Kidney glomerular epithelial cell (primary cell): ENCODE measurements at places on chromosomes 16 and 17.

GRCh38 chr16:11692651-11693050, 24.4 kb downstream of the SNN start:
- no peak for DNase-seq

GRCh38 chr17:75910699-75911098, 6.0 kb upstream of the MRPL38 start:
- no peak for DNase-seq

- DNase-seq: no peak
Observed at GRCh38 chr17:52170963-52171572, 12.6 kb upstream of the CA10 start.

DNA sequence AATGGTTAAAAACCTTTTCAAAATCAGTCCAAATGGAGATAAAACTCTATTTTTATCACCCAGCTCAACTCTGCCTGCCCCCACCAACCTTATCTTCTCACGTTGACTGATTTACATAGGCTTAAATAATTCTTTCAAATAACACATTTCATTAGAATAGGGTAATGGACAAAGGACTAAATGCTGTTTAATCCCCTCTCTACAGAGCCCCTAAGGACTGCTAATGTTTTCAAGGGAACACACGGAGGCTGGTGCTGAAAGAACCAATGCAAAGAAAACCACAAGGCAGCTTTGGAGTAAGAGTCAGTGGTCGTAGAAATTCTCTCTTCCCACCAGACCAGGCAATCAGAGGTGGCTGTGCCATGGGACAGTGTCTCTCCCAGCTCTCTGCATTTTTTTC, 445.7 kb upstream of the MAF start:
- no peak for DNase-seq

DNA sequence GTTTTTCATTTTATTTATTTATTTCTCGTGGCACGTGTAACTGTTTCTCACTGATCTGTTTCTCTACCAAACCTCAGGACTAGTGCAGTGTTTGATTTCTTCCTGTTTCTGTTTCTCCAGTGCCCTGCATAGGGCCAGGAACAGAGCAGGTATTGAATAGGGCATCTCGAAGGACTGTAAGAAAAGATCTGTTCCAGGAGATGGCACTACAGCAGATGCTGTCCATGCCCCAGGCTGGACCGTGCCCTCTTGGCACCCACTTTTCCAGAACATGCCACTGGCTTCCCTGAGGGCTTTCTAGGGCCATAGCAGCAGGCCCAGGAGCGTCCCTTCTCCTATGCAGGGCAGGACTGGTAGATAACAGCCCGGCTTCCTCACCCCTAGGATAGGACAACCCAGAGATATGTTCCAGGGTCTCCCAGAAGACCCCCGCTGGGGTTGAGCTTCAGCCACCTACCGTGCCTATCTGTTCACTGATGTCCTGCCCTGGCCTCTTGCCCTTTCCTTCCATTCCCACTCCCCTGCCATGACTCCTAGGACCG, 4.4 kb downstream of the SNX20 start:
- no peak for DNase-seq

DNA sequence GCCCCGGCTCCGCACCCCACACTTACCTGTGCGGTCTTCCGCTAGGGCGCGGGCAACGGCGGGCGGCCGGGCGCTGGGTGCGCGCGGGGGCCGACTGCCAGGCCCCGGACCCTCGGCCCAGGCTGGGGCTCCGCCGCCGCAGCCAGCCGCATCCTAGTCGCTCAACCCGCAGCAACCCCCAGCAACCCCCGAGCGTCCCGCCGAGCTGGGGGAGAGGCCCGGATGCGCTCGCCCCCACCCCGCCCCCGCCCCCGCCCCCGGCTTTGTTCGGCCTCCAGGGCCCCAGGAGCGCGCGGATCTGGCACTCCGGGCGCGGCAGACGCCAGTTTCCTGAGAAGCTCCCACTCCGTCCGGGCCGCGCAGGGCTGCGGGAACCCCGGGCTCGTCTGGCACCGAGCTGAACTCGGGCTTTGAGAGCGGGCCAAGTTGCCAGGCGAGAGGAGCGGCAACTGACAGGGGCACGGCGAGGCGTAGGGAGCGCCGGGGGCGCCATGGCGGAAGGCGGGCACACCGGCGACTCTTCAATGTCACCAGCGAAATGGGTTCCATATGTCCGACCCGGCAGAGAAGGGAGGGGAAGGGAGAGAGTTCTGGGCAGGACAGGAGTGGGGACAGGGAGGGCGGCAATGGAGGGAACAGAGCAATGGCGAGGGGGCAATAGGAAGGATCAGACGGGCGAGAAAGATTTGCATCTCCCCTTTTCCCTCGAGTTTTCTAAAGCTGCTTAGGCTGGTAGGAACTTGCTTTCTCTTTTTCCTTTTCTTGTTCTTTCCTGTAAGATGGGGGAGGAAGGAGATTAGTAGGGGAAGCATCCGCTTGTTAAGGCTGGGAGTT, 13.7 kb downstream of the HOXB4 start:
- no peak for DNase-seq

- no peak for DNase-seq
Observed at GRCh38 chr17:67055041-67055443, 10.7 kb downstream of the CACNG1 start.

GRCh38 chr17:60163108-60163784, 13.5 kb downstream of the CA4 start:
- DNase-seq: no peak

GRCh38 chr16:14672403-14672971, 21.6 kb downstream of the PLA2G10 start:
- peak; percentile 7 for DNase-seq

- DNase-seq: no peak
Observed at GRCh38 chr17:82491196-82491530, 28.4 kb upstream of the FOXK2 start.

- DNase-seq: peak; percentile 5
Observed at GRCh38 chr16:19517424-19518089, 4.3 kb downstream of the GDE1 start.

DNA sequence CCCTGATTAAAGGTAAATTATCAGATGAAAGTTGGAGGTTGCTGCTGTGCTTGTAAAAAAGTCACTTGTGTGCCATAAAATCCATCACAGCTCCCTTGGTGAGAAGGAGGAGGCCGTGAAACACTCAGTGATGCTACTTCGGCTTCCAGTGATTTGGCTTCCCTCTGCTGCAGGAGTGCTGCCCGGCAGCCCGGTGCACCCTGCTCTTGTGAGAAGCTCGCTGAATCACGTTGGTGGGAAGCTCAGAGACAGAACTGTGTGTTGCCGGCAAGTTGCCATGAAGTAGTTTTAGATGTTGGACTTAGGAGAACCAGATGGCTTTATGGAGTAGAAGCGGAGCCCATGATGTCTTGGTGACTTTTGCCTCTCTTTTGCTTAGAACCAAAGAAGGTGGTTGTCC, 33.3 kb downstream of the MSI2 start:
- DNase-seq: no peak

- DNase-seq: no peak
Observed at GRCh38 chr17:80319999-80320344, 59.3 kb downstream of the RNF213 start.

DNA sequence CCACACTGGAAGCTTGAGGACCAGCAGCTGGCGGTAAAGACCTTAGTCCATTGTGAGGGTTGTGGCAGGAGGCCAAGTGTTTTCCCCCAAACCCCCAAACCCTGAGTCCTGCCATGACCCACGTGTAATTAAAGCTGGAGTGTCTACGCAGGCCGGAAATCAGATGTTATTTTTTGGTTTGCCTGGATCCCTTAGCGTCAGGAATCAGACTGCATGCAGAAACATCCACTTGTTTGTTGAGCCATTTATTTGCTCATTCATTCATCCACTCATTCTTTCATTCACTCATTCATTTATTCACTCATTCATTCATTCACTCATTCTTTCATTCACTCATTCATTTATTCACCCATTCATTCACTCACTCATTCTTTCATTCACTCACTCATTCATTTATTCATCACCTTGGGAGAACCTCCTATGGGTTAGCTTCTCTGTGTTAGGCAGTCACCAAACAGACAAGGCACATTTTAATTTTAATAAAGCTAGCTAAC, 313.1 kb downstream of the MAF start:
- DNase-seq: no peak

DNA sequence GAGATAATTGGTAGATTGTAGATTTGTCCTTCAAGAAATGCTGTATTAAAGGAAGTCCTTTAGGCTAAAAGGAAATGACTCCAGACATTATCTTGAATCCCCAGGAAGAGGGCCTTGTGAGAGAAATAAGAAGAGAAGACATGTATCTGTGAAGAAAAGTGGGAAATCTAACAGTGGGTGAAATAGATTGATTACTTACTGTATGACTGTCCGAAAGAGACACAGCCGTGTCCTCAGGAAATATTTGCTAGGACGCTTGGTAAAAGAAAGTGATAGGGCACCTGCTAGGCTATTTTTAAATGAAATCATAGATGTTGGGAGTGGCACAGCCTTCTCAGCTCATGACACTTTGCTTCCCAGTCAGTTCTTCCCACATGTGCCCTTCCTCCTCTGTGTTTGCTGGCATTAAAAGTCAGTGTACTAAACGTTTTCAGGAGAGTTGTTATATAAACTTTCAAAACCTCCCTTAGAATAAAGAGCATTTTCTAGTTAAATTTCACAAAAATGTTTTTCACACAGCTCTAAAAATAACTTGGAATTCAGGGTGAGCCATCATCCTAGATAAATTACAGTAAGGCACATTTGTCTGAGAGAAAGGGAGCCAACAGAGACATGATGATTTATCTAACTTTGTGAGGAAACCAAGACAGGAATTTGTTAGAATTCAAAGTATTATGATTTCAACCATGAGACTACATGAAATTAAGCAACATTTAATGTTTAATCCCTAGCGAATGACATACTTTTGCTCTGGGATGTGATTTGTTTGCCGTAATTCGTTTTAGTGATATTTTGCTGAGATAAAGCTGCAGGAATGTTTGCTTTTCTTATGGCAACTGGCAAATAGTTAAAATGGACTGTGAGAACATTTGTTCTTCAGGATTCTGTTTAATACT, 35.0 kb downstream of the DHRS7B start:
- peak; percentile 25 for DNase-seq

GRCh38 chr17:79675413-79675725, 55.4 kb upstream of the ENPP7 start:
- no peak for DNase-seq

DNA sequence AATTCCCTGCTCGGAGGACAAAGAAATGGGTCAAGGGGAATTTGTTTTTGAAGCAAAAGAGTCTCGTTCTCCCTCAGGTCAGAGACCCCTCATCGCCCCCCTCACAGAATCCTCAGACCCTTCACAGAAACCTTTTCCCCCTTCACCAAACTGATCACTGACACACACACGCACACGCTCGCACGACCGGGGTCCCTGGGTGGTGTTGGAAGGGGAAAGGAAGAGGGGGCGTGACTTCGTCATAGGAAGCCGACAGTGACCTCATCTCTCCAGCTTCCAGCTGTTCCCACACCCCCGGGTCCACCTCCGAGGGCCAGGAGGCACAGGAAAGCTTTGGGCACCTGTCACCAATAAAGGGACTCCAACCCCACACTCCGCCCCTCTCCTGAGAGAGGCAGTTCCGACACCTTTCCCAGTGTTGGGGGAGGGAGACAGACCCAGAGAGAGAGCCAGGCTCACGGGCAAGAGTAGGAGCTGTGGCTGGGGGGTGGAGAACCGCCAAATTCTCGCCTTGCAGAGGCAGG, 1.2 kb downstream of the ASGR1 start:
- no peak for DNase-seq

- DNase-seq: no peak
Observed at GRCh38 chr17:78817123-78817522, 23.5 kb downstream of the USP36 start.

DNA sequence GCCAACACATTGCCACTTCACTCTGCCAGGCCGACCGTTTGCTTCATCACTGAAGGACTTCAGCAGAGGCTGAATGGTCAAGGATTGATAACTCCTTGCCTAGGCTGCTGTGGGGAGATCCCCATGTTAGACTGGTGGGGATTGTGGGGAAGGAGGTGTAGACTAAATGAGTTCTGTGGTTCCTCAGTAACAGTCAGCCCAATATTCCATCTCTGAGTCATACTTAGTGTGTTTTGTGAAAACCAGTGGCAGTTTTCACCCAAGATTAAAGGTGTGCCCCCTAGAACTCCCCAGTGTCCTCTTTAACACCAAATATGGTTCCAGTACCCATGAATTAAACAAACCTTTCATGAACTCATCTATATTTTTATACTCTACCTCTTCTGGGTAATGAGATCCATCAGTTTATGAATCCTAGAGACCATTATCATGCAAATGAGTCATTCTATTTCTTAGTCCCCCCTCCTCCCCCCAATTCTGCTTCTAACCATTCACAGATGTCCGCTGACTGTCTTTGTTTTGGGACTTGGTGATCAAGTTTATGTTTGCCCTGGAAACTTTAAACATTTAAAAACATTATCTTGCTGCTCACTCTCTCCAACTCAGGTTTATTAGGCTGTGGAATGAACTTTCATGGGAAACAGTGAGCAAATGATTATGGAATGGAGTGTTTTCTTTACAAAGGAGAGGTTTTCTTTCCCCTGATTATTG, 66.8 kb upstream of the GAS7 start:
- no peak for DNase-seq

DNA sequence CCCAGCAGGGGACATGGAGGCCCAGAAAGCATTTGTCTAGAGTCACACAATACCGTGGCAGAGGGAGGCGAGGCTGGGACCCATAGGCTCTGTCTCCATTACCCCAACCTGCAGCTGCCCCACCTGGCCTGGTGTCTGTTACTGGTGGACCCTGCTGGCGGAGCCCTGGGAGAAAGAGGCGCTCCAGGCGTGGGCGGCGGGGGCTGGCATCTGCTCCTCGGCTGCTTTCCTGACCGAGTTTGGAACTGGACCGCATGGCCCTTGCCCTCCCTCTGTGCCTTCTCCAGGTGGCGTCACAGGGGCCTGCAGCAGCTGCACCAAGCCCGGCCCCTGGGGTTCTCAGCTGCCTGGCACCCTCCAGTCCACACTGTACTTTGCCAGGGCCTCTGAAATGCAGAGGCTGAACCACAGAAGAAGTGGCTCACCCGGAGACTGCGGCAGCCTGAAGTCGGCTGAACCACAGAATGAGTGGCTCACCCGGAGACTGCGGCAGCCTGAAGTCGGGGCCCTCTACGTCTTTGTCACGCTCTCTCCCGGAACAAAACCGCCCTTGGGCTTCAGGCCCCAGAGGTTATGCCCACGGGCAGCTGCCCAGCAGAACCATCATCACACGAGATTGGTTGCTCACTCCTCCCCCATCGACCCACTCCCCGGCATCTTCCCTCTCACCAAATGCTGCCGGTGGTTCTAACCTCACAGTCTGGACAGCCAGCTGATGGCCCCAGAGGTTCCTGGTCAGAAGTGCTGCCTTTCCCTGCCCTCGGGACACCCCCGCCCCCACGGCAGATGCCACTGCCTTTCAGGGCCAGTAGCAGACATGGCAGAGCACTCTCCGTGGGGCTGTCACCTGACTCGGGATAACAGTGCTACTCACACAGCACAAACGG, 20.2 kb downstream of the CBFA2T3 start:
- DNase-seq: no peak

DNA sequence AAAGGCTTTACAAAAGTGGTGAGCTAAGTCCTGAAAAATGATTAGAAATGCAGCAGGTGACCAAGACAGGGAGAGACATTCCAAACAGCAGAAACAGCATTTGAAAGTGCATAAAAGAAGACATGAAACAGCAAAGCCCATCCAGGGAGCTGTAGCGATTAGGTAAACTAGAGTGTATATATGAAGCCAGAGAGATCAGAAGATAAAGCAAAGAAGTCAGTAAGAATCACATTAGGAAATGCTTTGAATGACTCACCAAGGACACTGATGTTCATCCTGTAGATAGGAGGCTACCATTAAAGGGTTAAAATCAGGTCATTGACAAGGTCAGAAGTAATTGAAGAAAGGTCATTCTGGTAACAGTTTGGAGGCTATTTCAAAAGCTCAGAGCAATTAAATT, 27.6 kb upstream of the VAT1L start:
- DNase-seq: no peak
